ENCODE measurements at places on chromosomes 2 and 18.

DNA sequence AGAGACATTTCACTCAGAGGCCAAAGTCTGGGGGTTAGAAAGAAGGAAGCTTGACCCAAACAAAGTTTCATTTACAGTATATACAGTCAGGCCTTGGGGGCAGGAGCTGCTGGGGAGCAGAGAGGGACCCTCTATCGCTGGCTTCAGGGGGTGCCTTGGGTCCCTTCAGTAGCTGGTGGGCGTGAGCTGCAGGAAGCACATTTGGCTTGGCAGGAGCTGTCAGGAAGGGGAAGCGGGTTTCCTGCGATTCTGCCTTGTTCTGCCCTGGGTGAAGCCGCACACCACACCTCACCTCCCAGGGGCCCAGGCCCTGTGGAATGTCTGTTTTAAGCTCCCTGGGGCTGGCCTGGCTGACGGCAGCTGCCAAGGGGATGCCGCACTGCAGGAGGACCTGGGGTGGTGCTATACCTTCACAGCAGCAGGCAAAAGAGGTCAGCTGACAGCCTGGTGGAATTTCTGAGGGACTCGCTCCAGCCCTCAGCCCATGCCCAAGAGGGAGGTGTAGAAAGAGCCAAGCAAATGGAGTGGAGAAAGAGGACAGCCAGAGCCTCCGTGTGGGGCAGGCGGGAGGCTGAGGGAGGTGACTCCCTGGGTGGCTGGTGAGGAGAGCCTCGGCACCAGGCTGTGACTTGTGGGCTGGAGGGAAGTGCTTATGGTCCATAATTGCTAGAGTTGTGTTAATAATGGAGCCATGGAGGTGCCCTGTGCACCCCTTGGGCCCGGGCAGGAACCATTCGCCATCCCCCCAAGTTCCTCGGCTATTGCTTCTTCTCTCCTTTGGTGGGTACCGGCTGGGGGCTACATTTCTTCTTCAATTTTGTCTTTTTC lies 43.9 kb downstream of the PSD4 start:
- no peak for DNase-seq

GRCh38 chr2:74516650-74517049 lies 2.4 kb downstream of the TLX2 start:
- DNase-seq, result no peak

- no peak for DNase-seq
These were observed 173.1 kb upstream of the HS6ST1 start for GRCh38 chr2:128491692-128492244.

DNA sequence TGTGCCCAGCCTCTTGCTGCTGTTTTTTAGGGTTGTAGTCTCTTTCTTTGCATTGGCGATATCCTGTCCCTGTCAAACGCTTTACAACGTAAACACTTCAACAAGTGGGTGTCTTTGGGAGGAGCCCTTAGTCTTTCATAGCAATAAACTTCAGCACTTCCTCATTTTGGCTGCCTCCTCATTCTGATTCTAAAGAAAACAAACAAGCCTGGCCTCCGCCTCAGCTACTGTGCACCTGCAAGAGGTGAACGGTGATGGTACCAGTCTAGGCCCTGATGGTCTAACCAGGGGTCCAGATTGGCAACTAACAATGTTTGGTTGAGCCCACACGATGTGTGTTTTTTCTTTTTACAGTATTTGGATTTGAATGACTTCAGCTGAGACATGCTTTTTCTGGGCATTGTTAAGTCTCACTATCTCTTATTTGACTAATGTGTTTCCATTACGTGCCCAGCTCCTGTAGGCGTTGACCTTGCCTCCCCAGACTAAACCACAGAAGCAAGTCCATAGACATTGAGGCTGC lies 53.2 kb upstream of the CUL3 start:
- peak; percentile 79 for DNase-seq

DNA sequence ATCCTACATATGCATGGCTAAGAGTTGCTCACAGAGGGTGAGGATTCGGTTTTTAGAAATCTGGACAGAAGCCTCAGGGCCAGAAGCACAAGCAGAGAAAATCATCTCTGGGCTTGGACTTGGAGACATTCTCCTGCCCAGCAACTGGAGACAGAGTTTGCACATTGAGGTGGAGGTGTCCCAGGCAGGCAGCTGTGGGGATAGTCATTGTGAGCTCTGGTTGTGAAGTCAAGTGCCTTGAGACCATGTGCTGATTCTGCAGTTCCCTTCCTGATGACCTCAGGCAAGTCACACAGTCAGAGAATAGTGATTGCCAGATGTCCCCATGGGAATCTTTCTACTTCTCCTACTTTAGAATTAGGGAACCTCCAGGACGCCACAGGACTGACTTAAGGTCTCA lies 108.4 kb upstream of the LDAH start:
- DNase-seq, result no peak

DNA sequence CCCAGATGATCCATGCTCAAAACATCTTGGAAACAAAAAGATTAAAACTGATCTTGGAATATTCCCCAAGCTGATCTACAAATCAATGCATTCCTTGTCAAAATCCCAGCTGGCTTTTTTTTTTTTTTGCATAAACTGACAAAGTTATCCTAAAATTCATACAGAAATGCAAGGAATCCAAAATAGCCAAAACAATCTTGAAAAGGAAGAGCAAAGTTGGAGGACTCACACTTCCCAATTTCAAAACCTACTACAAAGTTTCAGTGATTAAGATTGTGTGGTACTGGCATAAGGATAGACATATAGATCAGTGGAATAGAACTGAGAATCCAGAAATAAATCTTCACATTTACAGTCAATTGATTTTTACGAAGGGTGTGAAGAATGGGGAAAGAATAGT lies 306.8 kb upstream of the MGAT5 start:
- DNase-seq, result no peak

DNA sequence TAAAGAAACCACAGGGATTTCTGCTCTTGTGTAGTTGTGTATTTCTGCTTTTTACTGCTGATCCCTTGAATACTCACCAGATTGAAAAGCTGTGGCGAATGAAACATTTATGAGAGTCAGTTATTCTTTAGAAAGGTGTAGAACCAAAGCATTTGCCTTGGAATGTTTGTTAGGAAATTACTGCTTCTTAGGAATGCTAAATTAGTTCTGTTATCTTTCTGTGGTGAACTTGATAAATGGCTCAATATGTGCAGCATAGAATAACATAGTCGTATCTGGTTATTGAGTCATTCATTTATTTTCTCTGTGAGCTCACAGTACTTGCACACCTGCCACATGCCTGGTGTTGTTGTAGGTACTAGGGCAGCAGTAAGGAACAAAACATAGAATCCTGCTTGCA lies 57.0 kb upstream of the FAM237A start:
- no peak for DNase-seq

DNA sequence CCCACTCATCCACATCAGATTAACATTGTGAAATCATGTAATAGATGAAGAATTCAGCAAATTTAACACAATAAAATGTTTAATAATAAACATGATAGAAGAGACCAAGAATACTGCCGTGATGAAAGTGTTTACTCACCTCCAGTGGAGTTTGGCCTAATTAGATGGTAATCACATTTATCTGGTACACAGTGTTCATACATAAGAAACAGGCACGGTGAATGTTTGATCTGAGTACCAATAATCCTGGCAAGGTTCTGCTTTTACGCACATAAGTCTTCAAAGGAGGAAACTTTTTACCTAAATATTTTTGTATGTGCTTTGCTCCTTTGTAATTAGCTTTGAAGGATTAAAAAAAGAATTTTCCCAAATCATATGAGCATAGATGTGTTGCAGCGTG lies 122.5 kb downstream of the IRS1 start:
- DNase-seq, result no peak

DNA sequence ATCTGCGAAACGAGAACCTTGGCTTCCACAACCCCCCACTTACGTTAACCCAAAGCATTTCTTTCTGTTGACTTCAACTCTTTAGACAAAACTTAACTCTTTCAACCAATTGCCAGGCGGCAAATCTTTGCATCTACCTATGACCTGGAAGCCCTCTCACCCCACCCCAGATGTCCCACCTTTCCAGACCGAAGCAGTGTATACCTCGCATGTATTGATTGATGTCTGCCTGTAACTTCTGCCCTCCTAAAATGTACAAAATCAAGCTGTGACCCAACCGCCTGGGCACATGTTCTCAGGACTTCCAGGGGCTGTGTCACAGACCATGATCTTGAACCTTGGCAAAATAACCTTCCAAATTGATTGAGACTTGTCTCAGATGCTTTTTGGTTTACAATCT lies 12.3 kb downstream of the AQP12B start:
- DNase-seq, result no peak

DNA sequence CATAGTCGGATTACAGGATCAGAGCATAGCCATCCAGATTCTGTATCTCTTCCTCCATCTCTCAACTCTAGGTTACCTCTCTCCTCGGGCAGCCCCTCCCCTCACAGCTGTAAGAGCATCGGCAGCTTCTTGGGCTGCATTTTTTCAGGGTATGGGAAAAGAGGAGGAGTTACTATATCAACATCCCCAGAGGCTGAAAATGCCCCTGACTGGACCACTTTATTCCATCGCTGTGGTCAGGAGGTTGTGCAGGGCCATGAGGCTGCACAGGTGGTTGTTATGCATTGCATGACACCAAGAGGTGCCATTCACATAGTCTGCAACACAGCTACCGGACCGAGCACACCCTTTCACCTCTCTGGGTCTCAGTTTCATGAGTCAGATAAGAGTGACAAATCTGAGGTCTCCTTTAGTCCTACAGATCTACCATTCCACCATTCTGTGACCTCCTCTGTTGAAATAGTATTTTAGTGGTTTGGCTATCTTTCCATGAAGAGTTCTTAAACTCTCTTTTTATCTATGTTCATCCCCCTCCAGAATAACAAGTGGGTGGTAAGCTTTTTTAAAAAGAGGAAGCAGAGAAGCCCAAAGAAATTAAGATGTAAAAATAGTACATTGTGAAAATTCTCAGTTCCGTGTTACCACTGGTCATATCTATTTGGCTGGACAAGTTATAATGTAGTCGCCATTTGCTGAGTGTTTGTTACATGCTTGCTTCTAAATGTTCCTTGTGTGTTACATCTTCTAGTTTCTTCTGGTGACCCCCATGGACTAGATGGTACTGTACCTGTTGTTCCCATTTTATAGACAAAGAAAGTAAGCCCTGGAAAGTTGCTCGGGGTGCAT lies 56.6 kb upstream of the SLC1A4 start:
- peak; percentile 48 for DNase-seq

DNA sequence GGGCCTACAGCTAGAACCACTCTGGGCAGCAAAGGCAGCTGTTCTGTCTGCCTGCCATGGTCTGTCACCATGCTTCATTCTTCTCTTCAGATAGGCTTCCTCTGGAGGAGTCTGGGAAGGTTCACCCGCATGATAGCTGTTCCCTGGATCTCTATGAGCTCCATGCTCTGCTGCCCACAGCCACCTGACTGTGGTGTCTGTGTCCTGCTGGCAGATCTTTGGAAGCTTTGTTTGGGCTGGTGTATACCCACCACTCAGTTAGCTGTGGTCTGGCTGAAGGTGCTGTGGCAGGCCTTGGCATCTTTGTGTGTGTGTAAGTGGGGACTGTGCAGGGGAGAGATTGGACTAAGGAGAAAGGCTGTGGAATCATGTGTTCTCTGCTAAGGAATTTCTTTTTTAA lies 23.4 kb downstream of the MYO1B start:
- DNase-seq, result no peak

Measured in germinal center (tissue), 1 donor.